Left kidney (tissue), 8 donors: ENCODE measurements at places on chromosomes 4 and X. TPM values are rescaled to one million over a fixed set of nuclear protein-coding genes. Genes with fewer than 3 reads are reported as not detected.

Gene EGFL6
- polyA plus RNA-seq = 23.1 TPM

GRCh38 chr4:168291242-168291641 lies 27.3 kb downstream of the DDX60 start:
- no peak for DNase-seq

DNA sequence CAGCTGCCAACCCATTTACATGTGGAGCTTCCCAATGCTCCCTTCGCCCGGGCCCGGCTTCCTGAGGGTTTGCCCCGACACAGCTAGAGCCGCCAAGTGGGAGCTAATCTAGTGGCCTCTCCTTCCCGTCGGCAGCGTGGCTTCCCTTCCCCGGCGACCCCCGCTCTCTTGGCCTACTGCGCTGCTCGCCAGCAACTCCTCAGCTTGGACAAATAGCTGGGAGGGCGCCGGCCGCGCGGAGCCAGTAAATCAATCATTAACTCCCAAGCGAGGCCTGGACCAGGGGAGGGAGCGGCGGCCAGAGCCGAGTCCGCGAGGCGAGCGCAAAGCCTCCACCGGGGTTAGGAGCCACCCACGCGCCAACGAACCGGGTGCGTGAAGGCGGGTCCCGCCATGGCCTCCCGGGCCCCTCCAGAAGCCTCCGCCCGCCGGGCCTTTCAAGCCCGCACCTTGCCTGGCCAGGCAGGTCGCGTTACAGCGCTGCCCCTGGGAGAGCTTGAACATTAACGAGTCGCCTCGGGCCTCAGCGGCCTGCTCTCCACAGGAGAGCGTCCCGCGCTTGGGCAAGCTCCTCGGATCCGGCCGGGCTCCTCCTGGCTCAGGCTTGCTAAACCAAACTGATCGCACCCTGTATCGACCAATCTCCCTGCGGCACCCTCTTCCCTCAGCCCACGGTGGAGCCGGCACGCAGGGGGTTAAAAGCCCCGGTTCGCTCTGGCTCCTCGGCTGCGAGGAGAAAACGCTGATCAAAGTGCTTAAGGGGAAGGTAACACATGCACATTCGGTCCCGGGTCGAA lies 10.6 kb upstream of the BCOR start:
- no peak for DNase-seq

DNA sequence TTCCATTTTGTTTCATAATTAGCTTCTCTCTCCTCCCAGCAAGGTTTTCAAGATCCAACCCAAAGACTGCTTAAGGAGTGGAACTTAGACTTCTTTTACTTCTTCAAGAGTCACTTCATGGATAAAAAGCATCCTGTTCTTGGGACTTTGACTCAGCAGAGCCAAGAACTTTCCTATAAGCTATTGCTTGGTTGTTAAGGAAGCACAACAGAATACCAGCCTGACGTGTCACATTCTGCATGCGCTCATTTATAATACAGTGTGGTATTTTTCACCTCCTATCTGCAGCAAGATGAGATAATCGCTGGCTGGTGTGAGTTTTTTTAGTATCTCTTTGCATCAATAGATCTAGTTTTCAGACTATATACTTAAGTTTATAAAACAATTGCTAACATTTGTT lies 152.1 kb downstream of the PALLD start:
- DNase-seq = no peak

DNA sequence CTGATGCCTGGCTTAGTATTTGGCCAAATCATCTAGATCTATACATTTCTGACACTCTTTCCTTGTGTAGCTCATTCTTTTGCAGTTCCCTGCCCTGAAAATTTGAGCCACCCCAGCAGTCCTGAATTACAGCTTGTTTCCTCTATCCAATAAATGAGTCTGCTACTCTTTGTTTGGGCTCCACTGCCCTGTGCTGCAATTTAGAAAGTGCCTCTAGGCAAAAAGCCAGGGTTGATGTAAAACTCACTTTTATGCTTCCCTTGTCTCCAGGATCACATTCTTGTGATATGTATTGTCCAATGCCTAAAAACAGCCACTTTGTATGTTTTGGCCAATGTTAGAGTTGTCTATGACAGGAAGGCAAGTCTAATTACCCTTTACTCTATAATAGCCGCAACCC lies 101.7 kb upstream of the MAP3K15 start:
- no peak for DNase-seq

DNA sequence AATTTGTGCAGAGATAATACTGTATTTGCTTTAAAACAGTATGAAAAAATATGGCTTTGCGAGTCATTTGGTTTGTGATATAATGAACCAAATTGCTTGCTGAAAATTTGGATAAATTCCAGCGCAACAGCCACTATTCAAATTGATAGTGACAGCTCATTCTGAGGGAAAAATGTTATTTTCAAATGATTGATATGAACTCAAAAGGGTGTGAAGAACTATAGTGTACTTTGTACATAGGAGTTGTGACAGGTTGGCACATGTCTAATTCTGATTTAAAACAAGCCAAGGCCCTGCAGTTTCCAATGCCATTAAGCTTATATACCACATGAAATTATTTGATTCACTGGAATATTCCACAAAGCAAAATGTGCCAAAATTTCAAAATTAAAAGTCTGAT lies 1628.9 kb upstream of the AGA start:
- DNase-seq = no peak

Gene PCDH18
- 167 TPM for polyA plus RNA-seq

GRCh38 chr4:95186666-95187065 lies 362.1 kb downstream of the UNC5C start:
- no peak for DNase-seq
